ENCODE measurements at places on chromosomes 2 and 18.

GRCh38 chr2:195759877-195760276 lies 102.9 kb downstream of the SLC39A10 start:
- DNase-seq: no peak

DNA sequence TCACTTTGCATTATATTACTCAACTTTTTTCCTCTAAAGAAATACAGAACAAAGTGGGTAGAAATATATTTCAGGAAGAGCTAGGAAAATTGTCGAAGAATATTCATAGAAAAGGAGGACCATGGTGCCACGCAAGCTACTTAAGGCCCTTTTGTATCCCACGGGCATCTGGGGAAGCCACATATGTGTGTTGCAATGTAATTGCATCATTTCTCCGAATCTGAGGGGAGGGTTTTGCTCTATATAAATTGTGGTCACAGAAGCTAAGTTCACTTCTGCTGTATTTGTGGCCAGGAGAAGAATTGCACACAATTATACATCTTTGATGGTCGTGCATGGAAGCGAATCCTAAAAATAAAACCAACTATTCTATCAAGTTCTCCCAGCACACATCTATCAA lies 360.3 kb downstream of the IRS1 start:
- DNase-seq: no peak

DNA sequence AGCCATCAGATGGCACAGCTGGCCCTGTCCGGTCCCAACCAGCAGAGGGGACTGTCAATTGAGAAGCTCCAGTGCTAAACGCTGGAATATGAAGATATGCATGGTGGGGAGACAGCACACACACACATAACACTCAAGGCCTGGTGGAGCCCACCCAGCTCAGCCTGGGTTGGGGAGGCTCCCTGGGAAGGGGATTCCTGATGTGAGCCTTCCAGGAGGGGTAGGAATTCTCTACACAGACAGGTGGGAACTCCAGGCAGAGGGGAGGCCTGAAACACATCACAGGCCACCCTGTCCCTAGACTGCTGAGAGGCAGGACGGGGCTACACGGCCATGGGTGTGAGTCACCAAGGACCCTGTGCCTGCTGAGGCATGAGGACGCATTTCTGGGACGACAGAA lies 49.4 kb upstream of the SH3RF3 start:
- DNase-seq: no peak

DNA sequence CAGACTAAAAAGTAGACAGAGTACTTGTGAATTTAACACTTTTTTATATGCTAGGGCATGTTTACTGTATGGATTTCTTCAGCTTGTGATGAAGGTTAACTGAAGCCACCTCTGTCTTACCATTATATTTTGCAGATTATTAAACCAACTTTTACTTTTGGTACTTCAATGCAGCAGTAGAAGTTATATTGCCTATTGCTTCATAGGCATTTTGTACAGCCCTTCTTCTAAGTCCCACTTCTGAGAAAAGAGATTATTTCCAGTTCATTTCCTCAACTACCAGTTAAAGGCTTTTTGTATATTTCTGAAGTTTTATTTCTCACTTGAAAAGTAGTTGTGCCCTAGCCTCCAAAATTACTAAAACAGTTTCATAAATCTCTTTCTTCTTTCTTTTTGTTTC lies 256.4 kb upstream of the FBXO11 start:
- no peak for DNase-seq

DNA sequence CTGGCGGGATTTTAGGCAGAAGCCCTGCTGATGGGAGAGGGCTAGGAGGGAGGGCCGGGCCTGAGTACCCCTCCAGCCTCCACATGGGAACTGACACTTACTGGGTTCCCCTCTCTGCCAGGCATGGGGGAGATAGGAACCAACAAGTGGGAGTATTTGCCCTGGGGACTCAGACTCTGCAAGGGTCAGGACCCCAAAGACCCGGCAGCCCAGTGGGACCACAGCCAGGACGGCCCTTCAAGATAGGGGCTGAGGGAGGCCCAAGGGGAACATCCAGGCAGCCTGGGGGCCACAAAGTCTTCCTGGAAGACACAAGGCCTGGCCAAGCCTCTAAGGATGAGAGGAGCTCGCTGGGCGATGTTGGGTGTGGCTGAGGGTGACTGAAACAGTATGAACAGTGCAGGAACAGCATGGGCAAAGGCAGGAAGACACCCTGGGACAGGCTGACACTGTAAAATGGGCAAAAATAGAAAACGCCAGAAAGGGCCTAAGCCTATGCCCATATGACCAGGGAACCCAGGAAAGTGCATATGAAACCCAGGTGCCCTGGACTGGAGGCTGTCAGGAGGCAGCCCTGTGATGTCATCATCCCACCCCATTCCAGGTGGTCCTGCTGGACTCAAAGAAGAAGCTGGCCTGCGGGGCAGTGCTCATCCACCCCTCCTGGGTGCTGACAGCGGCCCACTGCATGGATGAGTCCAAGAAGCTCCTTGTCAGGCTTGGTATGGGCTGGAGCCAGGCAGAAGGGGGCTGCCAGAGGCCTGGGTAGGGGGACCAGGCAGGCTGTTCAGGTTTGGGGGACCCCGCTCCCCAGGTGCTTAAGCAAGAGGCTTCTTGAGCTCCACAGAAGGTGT lies 8.5 kb downstream of the PROC start:
- no peak for DNase-seq
